H1 (cell line): ENCODE measurements at places on chromosomes 12 and 14. TPM values are rescaled to one million over a fixed set of nuclear protein-coding genes. Genes with fewer than 3 reads are reported as not detected.

- DNase-seq, result no peak
Measured at GRCh38 chr12:94819011-94819410, 168.7 kb upstream of the TMCC3 start.

GRCh38 chr14:61927520-61927919 lies 165.3 kb downstream of the SNAPC1 start:
- no peak for DNase-seq

- DNase-seq, result peak; percentile 41
Measured at GRCh38 chr12:3752741-3753486, at the start of gene CRACR2A. CRACR2A (minus strand) TSS chr12:3753109; CDS start chr12:3696999, 56,110 bp downstream.

- DNase-seq, result no peak
Measured at GRCh38 chr12:49644620-49644994, 21.2 kb downstream of the PRPF40B start.

DNA sequence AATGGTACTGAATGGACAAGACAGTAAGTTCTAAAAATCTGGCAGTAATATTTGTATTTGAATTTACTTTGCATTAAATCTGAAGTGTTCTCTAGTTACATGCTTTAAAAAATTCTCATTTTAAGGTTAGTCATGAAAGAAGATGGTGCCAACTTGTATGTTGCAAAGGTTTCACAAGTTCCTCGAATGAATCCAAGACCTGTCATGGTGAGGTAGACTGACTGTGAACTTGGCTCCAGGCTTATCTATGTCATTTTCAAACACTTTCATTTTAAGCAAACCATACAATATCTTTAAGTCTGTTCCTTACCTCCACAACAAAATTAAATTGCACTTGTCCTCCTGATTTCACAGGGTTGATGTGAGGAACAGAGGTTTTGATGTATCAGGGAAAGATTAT lies 23.4 kb downstream of the CLEC2D start:
- DNase-seq, result no peak

- no peak for DNase-seq
Measured at GRCh38 chr12:102571889-102572288, 91.5 kb upstream of the IGF1 start.

Gene SOAT2
- total RNA-seq, result not detected in 2 replicates

Gene PLA2G1B
- total RNA-seq, result not detected in 2 replicates

Gene P2RX2
- total RNA-seq, result 0.84 and 1.5 TPM in 2 replicates

Gene RNASE2
- total RNA-seq, result not detected in 2 replicates

Gene FITM1
- total RNA-seq, result 0.33 and 0.76 TPM in 2 replicates

Gene CD163L1
- total RNA-seq, result 0.22 and 0.92 TPM in 2 replicates

Gene CLEC4A
- total RNA-seq, result 0.41 TPM in 1 of 2 replicates, not detected in the other

Gene DDN
- 0.21 and 0.30 TPM in 2 replicates for total RNA-seq

Gene PRKD1
- total RNA-seq, result 6.8 TPM in 2 replicates

Gene FOXA1
- total RNA-seq, result 0.17 and 0.20 TPM in 2 replicates
